Hippocampal formation (tissue), 2 donors: ENCODE measurements at places on chromosomes 5 and 9.

GRCh38 chr5:126335886-126336285 is 87.3 kb upstream of the GRAMD2B start:
- DNase-seq = no peak

DNA sequence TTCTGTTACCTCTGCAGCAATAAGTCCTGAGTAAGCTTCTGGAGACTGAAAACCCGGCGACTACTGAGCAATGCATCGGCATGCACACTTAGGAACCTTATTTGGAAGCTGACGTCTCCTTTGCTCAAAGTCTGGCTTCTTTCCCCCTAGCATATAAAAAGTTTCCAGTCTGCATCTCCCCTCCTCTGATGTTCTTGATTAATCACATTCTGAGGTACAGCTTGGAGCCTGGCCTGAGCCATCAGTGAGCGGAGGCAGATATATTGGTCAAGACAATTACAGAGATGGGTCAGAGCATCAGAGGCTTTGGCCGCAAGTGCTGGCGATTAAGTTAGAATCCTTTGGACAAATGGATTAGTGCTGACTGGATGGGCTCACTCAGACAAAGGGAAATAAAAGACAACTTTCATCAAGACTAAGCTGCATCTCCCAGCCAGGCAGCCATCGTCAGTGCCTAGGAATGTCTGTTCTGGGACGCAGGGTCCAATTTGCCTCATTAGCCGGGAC is 140.7 kb downstream of the MTX3 start:
- DNase-seq = no peak

DNA sequence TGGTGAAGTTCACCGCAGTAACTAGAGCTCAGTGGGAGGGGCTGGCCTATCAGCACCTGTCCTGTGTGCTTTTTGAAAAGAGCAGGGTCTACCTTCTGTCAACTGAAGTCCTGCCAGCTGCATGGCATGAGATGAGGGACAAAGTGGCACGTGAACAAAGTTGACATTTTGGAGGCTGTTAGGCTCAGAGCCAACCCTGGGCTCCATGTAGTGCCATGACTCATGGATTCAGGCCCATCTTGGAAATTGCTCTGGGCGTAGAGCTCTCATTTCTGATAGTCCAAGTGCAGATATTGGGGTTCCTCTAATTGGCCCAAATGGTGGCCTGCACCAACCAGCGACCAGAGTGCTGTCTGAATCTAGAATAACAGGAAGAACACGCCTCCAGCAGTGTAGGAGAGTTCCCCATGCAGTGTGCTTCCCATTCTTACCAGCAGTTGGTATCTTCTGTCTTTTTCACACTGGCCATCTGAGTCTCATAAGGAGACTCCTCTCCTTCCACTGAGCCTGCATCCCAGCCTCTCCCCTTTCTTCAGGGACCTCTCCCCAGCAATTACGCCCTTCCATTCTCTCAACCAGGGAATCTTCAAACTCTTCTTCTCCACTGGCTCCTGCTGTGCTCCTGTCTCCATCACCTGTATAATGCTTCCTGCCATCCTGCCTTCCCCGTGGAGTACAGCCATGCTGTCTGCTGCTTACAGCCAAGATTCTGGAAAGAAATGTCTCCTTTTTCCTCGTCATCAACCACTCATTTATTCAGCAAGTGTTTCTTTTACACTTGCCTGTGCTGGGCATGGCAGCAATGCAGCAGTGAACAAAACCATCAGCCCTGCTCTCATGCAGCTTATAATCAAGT is 30.4 kb downstream of the IRF1 start:
- no peak for DNase-seq

- no peak for DNase-seq
Observed at GRCh38 chr5:133485468-133485867, 126.9 kb downstream of the FSTL4 start.

DNA sequence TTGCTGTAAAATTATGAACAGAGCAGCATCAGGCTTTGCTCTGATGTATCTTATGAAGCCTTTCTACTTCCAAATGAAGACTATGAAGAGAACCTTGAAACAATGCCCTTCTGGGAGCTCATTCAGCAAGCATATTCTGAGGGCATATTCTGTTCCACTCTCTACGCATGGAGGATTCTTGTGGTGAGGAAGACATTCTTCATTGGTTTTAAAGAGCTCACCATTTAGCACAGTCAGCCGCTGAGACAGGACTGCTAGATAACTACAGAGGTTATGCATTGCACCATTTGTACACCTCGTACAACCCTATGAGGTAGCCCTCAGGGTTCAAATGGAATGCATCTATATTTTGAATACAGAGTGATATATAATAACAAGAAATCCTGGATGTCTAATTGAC is 61.0 kb downstream of the INVS start:
- no peak for DNase-seq

DNA sequence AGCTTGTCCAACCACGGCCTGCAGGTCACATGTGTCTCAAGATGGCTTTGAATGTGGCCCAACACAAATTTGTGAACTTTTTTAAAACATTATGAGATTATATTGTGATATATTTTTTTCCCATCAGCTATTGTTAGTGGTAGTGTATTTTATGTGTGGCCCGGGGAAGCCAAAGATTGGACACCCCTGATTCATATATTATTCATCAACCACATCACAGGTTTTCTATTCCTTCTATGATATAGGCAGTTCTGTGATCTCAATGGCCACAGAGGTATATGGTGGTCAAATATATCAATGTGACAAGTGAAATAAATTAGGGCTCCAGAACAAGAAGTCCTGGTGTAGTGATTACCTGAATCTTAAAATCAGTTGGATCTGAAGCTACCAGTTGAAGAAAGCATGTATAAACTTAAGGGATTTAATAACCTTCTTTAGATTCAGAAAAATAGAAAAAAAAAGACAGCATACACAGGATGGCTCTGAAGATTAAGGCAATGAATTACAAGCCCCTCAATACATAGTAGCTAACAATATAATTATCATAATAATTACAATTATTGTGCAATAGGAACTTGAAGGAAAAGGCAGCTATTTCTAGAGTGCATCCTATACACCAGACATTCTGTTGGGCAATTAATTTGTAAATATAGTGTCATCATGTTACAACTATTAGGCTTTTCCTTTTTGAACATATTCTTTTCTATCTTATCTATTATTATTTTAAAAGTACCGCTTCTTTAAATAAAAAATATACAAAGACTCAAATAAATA is 530.4 kb upstream of the PTPRD start:
- DNase-seq = no peak

- no peak for DNase-seq
Observed at GRCh38 chr9:117783828-117784227, 79.6 kb downstream of the TLR4 start.

DNA sequence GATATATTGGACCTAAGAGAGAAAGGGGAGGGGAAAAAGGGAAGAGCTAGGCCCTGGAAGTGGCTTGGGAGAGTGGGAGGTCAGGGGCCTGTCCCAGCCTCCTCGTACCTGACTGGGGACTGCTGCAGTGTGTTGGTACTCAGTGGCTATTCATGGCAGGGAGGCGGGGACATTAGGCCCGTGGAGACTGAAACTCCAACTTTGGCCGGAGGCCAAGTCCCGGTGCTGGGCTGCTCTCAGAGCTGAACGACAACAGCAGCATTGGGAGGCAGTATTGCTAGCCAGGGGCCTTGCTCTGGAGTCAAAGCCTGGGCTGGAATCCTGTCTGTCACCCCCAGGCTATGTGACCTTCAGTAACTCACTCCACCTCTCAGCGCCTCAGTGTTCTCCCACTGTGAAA is 37.8 kb downstream of the NEURL1B start:
- DNase-seq = peak; percentile 73

DNA sequence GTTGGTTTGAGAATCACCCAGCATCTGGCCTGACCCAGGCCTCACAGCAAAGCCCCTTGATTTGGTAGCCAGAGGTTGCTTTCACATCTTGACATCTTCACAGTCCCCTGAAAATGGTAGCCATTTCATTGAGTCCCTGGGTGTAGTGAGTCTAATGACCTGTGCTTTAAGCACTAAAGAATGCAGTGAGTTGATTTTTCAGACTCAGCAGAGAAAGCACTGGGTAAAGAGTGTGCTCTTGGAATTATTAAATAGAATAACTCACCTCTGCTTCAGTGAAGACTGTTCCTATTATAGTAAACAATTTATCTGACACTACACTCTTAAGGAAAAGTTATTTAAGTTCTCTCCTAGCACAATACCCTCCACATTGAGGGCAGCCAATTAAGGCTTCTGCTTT is 56.2 kb downstream of the PTCD2 start:
- DNase-seq = no peak

GRCh38 chr5:65880496-65881072 is 45.8 kb upstream of the ERBIN start:
- no peak for DNase-seq

DNA sequence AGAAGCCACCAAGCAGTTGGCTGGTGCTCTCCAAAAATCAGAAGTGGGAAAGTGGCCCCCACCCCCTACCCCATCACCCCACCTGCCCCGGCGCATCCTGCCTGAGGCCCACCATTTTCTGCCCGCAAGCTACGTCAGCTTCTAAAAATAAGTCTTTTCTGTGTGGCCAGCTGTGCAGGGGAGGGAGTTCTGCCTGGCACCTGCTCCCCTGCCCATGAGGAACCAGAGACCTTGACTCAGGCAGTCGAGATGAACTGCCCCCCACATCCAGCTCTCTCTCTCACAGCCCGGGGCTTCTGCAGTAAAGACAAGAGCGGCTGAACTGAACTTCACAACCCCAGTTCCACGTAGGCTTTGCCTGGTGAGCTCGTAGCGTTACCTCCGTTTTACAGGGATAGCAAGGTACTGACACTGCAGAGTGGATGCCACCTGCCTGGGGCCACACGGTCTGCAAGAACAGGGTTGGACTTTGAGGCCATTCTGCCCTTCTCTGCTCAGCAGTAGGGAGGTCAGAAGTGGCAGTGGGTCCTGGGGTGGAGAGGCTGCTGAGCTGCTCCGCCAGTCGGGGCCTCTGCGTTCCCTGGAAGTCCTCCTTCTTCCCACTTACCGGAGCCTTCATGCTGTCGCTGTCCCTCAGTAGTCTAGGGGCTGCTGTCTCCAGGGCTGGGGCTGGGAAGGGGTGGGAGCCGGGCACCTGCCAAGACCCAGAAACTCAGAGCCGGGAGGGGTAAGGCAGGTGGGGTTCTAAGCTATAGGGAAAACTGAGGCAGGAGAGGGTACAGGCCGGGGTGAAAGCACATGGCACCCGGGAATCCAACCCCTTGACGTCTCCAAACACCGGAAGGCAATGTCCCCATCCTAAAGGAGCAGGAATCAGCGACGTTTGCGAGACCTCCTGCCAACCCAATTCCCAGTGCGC is 781 bp downstream of the ST6GALNAC4 start:
- no peak for DNase-seq

DNA sequence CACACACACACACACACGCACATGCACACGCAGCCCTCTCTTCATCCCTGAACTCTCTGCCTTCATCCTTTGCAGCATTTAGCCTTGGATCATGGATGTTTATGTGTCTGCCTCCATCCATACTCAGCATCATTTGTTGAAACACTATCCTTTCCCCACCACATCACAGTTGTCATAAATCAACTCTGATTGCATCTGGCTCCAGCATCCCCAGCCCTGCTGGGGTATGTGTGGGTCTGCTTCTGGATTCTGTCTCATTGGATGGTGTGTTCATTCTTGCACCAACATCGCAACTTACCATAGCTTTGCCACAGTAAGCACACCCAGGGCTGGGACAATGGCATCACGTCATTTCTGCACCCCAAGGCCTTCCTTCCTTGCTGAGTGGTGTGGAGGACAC is 175.4 kb downstream of the RGS3 start:
- DNase-seq = no peak

- DNase-seq = no peak
Observed at GRCh38 chr5:81852291-81853029, 101.6 kb upstream of the SSBP2 start.

DNA sequence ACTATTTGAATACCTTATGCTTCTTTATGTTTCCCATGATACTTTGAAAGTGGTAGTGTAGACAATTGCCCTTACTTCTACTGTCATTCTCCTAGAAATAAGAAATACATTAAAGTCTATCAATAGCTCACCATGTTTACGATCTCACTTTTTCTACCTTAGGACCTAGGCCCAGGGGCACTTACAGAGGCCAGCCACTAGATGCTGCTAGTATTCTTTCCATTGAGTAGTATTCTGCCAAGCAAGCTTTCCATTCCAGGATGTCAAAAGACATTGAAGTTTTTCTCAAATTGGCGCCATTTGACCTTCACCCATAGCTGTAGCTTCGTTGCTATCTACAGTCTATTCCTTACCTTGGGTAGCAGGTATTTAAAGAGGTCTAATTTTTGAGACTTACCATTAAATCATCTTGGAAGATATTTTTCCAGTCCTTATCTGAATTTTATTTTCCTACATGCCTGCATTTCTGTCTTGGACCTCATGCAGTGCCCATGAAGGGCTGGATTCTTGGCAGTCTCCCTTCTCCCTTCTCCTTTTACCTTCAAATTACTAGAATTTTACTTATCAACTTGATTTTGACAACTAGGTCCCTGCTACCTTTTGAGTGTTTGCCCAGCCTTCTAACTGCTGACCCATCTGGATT is 246.0 kb upstream of the NUDT12 start:
- DNase-seq = peak; percentile 79

DNA sequence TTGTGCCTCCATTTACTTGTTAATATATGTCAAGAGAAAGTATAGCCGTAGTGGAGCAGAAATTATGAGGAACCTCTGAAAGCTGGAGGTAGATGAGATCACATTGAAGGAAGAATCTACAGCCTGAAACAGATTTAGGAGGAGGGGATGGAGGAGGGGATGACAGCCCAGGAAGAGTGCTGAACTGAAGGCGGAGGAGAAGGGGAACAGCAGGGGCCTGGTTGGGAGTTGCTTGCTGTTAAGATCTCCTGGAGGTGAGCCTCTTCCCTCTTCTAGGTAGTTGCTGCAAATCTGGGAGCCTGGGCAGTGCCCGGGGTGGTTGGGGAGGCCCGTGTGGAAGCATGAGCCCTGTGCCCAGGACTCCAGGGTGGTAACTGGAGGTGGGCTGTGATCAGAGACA is 111.8 kb upstream of the SEMA6A start:
- DNase-seq = no peak

GRCh38 chr9:126411225-126411947 is 84.8 kb downstream of the MVB12B start:
- DNase-seq = no peak

DNA sequence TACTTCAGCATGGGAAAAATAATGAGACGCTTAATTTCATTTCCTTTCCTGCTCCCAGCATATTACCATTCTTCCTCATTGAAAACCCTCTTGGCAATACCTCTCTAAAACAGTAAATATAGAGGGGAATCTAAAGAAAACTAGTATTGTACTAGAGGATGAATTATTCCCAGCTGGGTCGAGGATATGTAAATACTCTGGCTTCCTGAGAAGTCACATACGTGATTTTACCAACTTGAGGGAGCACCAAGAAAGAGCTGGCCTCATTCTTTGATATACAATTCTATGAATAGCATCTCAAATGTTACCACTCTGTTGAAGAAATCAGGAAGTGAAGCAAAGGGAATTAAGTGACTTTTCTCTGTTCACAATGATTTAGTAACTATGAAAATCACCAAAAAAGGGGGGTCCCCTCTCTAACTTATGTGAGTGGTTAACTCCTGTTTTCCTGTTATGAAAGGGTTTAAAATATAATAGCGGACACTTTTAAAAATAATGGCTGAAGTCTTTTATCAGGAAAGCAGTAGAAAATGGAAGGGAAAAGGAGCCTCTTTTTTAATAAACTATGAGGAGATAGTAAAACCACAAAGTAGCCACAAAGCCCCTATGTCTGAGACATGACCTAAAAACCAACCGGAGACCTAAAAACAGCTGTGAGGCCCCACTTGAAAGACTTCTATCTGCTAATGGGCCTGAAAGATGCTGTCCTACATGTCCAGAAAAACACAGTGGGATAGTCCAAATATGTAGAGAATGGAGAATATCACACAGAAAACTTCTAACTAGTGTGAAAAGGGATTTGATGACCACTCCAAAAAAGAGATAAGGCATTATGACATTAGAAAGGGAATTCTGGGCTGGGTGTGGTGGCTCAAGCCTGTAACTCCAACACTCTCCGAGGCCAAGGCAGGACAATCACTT is 42.6 kb downstream of the LPAR1 start:
- DNase-seq = no peak
